ENCODE measurements at places on chromosomes 13 and 19. TPM values are rescaled to one million over a fixed set of nuclear protein-coding genes. Genes with fewer than 3 reads are reported as not detected.

Gene C1QTNF9
- 0.83 TPM for total RNA-seq

Gene NLRP5
- total RNA-seq = not detected

Gene CYP4F12
- total RNA-seq = 1.9 TPM

Gene MUC16
- total RNA-seq = 0.03 TPM

Gene PSENEN
- 43.2 TPM for total RNA-seq

Gene ZNF850
- total RNA-seq = 3.3 TPM

Gene ZNF575
- 1.7 TPM for total RNA-seq

Gene NAPSA
- total RNA-seq = 0.24 TPM

Gene SERPINE3
- total RNA-seq = not detected

All from cardiac septum (tissue), 1 donor.